ENCODE measurements at places on chromosomes 6 and 20. TPM values are rescaled to one million over a fixed set of nuclear protein-coding genes. Genes with fewer than 3 reads are reported as not detected.

The PGBD1 gene
- polyA plus RNA-seq = 0.93 TPM

The ZNF334 gene
- polyA plus RNA-seq = 0.65 TPM

The GTF2H4 gene
- 6.2 TPM for polyA plus RNA-seq

DNA sequence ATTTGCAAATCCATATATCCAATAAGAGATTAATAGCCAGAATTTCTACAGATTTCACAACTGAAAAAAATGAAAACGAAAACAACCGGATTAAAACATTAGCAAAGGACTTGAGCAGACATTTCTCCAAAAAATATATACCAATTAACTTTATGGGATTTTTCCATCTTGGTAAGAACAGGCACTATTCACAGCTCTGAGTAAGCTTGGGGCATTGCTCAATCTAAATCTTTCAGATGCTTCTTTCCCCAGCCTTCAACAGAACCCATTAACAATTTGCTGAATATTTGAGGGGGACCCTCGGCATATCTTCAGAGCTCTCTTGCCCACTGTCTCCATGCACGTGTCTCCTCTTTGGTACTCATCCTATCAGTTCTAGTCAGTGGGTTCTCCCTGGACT is 111.7 kb upstream of the CD93 start:
- no peak for DNase-seq

DNA sequence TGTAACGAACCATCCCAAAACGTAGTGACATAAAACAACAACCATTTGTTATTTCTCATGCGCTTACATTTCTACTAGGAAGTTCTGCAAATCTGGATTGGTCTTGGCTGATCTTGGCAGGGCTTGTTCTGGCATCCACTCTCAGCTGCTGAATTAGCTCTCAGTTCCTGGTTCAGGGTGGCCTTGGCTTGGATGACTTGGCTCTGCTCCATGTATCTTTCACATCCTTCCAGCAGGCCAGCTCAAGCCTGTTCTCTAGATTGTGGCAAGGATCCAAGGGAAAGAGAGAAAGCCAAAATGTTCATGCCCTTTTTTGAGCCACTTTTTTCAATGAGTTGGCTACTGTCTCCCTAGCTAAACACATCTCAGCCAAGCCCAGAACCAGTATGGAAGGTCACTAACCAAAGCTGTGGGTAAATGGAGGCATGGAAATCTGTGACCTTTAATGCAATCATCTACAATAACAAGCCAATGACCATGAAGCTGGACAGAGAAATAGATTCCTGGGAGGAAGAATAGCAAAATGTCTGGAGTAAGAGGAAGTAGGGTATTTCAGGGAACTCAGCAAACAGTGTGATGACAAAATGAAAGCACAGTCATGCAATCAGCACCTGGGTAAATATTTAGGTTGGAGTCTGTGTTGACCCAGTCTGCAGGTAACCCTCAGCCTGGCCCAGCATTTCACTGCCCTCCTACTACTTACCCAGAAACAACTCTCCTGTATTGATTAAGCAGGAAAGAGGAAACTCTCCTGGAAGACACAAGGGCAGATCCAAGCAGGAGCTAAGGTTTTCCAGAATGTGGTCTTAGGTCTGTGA is 32.7 kb upstream of the SNAP25 start:
- no peak for DNase-seq

GRCh38 chr6:50510361-50510760 is 203.0 kb upstream of the TFAP2D start:
- no peak for DNase-seq

DNA sequence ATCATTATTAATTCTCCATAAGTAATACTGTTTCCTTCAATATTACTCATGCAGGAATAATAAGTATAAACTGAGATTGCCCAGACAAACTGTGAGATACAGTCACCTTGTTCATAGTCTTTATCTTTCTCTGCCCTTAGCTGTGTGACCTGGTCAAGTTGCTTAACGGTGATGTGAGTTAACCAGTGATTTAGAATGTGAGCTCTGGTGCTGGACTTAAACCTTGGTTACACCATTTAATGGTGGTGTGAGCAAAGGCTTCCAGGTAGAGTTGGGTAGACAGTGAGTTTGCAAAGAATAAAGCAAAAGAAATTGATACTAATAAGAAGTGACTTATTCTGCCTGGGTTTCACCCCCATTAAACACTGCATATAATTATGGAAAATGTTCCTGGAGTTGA is 86.2 kb upstream of the DEFB112 start:
- no peak for DNase-seq

GRCh38 chr6:256169-256568 is 36.1 kb upstream of the DUSP22 start:
- DNase-seq = no peak

- no peak for DNase-seq
These were observed 25.5 kb upstream of the PXDC1 start for GRCh38 chr6:3776881-3777507.

- no peak for DNase-seq
These were observed 45.4 kb downstream of the MYO6 start for GRCh38 chr6:75794351-75794846.

DNA sequence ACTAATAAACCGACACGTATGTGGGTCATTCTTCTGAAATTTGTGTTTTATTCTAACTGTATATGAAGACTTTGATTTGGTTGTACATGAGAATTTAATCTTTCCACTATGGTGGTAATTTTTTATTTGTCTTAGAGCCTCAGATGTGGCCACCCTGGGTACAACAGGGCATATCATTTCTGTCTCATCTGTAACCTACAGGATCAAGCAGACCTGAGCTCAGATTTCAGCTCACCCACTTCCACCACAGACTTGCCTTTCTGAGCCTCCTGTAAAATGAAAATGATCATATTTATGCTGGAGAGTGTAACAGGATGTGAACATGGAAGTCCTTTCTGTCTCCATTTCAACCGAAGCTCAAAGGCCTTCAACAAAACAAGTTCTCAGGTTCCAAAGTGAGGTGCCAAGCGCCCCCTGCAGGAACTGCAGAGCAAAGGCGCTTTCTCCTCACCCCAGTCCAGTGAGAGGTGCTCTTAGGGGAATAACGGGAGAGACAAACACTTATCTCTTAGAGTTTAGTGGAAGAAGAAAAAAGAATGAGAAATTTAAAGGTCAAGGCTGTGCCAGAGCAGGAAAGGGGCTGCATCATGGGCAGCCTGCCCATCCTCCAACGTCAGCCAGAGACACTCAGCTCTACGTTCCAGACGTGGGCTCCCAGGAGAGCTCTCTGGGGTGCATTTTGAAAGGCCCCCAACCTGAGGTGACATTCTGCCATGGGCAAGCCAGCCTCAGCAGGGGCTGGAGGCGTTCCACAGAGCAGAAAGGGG is 23.0 kb upstream of the CD24 start:
- peak; percentile 50 for DNase-seq

- DNase-seq = no peak
These were observed 113.8 kb downstream of the LAMP5 start for GRCh38 chr20:9628141-9628540.

- no peak for DNase-seq
These were observed 179.8 kb downstream of the TASP1 start for GRCh38 chr20:13458860-13459451.

GRCh38 chr6:113009682-113010081 is 662.6 kb downstream of the RFPL4B start:
- DNase-seq = no peak

The SLC22A1 gene
- polyA plus RNA-seq = 471 TPM

The TINAG gene
- not detected for polyA plus RNA-seq

- no peak for DNase-seq
These were observed 93.1 kb upstream of the TAB2 start for GRCh38 chr6:149224399-149224798.

- DNase-seq = peak; percentile 8
These were observed 185.1 kb downstream of the DTNBP1 start for GRCh38 chr6:15477746-15478145.

The MYL9 gene
- polyA plus RNA-seq = 9.9 TPM

- DNase-seq = no peak
These were observed 106.4 kb upstream of the SSTR4 start for GRCh38 chr20:22928679-22929078.

- no peak for DNase-seq
These were observed 37.1 kb upstream of the CTAGE9 start for GRCh38 chr6:131747821-131748353.

DNA sequence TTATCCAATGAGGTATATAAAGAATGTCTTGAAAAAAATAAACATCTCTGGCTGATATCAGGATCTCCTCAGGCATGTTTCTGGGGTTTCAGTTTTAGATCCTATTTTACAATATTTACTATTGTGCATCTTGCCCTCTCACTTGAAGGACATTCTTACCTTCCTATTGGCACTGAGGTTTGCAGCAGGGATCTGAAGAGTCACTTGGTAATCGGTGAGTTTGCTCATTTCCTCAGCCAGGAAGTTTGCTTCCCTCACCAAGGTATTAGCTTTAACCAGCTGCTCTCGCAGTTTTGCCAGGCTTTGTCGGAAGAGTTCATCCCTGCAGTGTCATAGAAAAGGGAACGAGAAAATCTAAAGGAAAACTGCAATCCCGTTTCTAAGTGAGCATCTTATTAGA is 101.9 kb upstream of the NUP153 start:
- DNase-seq = no peak

GRCh38 chr6:70375882-70376281 is 37.4 kb upstream of the FAM135A start:
- no peak for DNase-seq

The IDH3B gene
- polyA plus RNA-seq = 49.3 TPM

GRCh38 chr6:149455031-149455732 is 29.6 kb downstream of the ZC3H12D start:
- DNase-seq = no peak

DNA sequence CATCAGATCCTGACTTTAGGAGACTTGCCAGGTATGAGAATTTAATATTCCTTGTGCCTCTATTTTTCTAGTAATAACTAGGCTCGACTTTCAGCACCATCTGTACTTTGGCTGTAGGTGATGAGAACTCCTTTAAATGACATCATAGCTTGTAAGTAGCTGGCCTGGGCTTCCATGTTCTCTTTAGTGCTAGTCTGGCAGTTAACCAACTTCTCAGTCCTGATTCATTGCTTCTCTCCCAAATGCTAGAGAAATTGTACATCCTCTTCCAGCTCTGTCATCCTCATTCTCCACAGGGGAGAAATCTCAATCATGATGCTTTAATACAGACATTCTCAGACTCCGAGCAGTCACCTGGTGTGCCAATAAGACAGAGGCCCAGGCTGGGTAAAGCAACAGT is 143.5 kb upstream of the MOCS1 start:
- DNase-seq = no peak

DNA sequence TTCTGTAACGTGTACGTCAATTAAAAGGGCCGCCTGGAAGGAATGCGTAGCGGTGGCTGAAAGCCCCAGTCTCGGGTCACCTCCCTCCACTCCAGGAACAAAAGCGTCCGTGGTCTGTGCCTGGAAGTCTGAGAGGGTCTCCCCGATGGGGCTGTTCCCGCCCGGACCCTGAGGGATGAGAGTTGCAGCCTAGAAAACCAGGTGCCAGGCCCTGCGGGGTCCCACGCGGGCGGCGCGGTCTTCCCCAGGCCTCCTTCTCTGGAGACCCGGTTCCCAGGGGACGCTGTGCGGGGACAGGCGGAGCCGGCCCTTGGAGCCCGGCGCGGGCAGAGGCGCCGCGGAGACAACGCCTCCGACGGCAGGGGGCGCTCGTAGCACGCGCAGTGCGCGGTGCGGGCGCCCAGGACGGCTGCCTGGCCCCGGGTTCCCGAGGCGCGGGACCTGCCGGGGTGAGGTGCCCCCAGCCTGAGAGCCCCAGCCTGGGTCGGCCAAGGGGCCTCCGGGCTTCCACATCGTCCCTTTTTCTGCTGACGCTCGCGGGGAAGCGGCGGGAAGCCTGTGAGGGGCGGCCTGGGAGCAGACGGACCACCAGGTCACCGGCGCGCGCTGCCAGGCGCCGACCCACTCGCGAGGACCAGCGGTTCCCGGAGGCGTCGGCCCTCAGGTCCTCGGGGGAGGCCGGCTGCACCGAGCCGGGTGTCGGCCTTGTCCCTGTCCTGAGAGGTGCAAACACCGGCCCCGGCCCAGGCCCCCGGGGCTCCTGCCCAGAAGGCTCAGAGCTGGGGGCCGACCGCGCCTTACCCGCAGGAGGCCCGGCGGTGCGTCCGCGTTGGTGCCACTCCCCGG is 5.3 kb upstream of the FOXC1 start:
- peak; percentile 70 for DNase-seq

The SPEF1 gene
- not detected for polyA plus RNA-seq

DNA sequence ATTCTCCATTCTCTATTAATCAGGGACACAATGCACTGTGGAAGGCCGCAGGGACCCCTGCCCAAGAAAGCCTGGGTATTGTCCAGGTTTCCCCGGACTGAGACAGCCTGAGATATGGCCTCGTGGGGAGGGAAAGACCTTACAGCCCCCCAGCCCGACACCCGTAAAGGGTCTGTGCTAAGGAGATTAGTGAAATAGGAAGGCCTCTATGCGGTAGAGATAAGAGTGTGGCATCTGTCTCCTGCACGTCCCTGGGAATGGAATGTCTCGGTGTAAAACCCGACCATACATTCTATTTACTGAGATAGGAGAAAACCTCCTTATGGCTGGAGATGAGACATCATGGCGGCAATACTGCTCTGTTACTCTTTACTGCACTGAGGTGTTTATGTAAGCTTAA is 15.7 kb upstream of the EIF2S2 start:
- no peak for DNase-seq

The HDDC2 gene
- 9.6 TPM for polyA plus RNA-seq

DNA sequence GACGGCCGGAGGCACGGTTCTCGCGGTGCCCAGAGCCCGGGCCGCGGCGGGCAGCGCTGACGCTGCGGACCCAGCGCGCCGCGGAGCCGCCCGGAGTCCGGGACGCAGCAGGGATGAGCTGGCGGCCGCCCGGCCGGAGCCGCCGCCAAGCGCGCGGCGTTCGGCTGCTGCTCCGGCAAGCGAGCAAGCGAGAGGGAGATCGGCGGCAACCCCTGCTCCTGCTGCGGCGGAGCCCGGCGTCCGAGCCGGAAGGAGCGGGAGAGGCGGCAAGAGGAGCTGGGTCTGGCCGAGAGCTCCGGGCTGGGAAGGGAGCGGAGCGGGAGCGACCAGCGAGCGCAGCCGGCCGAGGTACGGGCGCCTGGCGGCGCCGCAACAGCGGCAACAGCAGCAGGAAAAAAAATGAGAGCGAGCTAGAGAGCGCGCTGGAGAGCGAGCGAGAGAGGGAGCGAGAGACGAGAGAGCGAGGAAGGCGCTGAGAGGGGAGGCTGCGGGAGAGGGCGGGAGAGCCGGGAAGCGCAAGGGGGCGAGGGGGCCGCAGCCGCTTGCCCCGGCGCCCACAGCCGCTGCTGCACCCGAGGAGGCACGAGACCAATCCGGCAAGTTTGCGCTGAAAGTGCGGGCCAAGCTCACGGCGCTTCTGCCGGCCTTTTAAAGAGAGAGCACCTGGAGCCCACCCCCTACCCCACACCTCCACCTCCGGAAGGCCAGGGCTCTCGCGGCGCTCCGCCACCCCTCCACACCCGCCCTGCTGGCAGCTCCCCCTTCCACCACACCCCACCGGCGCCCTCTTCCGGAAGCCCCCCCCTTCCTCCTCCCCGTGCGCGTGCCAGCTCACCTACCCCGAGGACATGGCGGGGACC is 496 bp downstream of the GRM4 start:
- no peak for DNase-seq

GRCh38 chr6:6191476-6191875 is 129.0 kb downstream of the F13A1 start:
- no peak for DNase-seq

The PDE7B gene
- polyA plus RNA-seq = 1.0 TPM

GRCh38 chr6:27669624-27670301 is 196.9 kb upstream of the ZNF184 start:
- no peak for DNase-seq

GRCh38 chr6:39923861-39924260 is 10.4 kb downstream of the MOCS1 start:
- DNase-seq = no peak

The MATN4 gene
- polyA plus RNA-seq = not detected

The XKR7 gene
- not detected for polyA plus RNA-seq

The LY86 gene
- polyA plus RNA-seq = 2.3 TPM
